ENCODE measurements at places on chromosomes 1 and 21.

- no peak for DNase-seq
Observed at GRCh38 chr1:151327903-151328674, 873 bp upstream of the PI4KB start.

DNA sequence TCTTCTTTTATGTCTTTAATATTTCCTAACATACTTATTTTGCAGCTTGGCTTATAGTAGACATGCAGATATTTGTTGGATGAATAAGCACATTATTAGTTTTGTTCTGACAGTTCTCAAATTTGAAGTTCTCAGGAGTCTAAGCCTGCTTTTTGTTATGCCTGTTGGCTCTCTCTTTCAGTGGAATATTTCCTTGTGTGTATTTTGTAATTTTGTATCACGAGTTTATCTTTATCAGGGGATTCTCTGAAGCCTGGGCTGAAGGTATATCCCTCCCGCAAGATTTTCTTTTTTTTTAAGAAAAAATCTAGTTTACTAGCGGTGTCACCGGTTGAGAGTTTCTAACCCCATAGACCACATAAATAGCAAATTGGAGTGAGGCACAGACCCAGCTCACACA lies 105.9 kb downstream of the RGL1 start:
- no peak for DNase-seq

DNA sequence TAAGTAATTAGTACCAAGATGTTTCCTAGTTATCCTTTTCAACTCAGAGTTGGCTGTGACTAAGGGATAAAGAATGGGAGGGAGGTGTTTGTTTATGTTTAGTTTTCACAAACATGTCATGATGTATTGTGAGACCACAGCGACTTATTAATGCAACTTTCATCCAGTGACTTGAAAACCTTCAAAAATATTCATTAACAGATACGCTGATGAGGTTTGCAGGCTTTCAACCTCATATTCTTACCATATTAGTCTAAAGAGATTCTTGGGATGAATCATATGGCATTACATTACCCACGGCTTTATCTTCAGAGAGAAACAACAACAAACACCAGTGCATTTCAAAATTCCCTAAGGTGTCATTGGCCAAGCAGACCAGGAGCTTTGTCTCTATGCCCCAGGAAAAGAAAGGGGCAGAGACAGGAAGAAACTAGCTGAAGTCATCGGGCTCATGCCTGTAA lies 36.4 kb downstream of the PALMD start:
- DNase-seq = no peak

DNA sequence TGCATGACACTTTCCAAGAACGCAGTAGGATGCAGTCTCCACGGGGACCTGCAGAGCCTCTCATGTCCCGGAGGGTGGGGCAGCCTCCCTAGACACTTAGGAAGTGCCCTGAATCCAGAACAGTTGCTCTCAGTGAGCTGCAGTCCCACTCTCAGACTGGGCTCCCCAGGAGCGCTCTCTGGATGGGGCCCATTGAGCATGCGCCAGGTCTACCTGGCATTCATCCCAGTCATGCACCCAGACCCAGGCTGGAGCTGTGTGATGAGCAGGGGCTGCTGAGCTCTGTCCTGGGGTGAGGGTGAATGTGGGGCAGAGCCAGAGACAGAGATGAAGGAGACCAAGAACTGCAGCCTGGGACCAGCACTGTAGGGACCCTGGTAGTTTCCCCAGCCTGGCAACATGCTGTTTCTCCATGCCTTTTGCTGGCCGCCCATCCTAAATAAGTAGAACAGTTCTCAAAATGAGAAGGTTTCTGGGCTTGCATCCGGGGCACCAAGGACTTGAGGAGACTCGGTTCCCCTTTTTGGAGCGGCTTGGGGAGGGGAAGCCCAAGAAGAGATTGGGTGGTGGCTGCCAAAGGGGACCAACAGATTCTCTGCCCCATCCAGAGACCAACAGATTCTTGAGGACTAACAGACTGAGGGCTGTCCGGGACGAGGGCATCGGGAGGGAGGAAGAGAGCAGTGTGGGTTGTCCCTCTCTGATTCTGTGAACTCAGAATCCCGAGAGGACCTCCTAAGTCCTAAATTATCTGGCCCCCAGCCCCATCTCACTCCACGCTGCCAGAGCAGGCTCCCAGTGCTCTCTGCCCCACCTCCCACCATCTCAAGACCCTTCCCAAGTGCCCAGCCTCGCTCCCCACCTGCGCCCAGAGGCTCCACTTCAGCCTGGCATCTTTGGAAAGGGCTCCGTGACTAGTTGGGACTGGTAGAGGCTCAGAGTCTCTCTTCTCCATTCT lies 1.0 kb upstream of the PGLYRP4 start:
- no peak for DNase-seq

DNA sequence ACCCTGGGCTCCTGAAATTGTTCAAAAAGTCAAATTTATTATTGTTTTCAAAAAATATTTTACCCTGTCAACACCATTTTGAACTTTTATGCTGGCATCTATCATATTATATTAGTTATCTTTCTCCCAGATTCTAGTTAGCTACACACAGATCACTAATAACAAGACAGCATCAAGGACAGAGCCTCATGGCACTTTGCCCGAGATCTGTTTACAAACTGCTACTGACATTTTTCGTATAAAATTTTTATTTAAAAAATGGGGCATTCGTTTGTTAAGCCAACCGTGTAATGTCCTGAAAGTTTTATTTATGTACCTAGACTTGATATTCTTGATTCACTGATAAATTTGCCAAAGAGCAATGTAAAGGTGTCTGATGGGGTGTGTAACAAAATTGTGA lies 78.1 kb downstream of the PLPPR5 start:
- DNase-seq = no peak

DNA sequence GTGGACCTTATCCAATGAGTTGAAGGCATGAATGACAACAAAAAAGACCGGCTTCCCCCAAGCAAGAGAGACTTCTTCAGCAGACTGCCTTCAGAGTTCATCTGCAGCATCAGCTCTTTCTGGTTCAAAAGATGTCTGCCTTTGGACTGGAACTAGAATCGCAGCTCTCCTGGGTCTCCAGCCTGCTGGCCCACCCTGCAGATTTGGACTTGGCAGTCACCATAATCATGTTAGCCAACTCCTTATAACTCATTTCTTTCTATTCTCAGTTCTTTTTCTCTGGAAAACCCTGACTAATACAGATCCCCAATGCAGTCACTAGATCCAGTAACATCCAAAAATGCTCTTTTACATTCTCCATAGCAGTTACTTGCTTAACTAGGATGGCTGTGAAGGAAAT lies 89.2 kb upstream of the MARK1 start:
- no peak for DNase-seq

GRCh38 chr1:11670747-11671146 lies 6.7 kb downstream of the FBXO6 start:
- DNase-seq = no peak

DNA sequence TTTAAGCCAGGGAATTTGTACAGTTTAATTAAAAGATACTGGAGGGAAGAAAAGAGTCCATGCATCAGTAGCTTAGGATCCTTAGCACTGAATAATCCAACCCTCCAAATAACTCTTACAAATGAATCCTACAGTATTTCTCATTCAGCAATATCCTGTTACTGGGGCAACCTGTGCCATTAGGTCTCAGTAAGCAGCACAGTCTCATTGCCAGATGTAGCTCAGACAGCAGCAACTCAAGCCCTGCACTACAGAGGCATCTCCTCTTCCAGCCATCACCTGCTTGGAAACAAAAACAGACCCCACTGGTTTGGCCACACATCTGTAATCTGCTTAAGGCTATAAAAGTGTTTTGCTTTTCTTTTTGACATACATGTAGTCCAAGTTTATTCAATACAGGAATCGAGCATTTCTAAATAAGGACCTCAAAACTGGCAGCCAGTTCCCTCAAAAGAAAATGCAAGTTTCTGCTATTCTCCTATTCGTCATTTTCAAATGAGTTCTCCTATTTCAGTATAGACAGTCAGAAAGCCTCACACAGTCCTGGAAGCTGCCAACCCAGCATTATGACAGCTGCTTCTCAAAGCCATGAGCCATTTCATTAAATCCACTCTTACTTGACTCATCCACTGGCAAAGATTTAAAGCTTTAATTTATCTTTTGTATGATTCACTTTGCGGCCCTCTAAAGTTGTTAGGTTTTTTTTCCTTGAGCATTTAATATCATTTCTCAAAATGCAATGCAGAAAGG lies 129.0 kb downstream of the APP start:
- no peak for DNase-seq

- DNase-seq = no peak
Observed at GRCh38 chr1:40622936-40623629, 42.4 kb downstream of the RIMS3 start.

- no peak for DNase-seq
Observed at GRCh38 chr1:198823626-198824025, 184.8 kb downstream of the PTPRC start.

- DNase-seq = no peak
Observed at GRCh38 chr1:22197644-22198043, 54.7 kb upstream of the WNT4 start.

DNA sequence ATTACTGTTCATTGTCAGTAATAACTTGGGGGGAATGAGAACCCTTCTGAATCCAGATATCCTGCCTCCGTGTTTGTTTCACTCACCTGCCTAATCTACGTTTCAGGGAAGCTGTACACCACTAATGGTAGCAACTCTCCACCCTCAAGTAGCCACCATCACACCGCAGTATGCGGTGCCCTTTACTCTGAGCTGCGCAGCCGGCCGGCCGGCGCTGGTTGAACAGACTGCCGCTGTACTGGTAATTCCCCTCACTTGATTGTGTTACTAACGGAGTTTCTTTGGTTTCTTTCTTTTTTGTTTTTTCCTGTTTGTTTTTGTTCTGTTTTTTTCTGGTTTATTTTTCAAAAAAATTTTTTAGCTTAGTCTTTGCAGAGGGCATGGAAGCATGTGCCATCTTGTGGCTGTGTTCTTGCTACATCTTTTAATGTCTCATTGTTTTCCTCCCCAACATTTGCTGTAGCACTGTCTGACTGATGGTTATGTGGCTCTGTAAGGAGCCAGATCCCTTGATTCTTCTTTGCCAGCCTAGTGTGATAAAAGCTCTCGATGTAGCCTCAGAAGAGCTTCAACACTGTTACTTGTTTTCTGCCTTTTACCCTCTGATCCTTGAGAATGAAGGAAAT lies 15.9 kb upstream of the OLFML3 start:
- no peak for DNase-seq

- DNase-seq = no peak
Observed at GRCh38 chr1:27560268-27561123, 43.4 kb downstream of the AHDC1 start.

DNA sequence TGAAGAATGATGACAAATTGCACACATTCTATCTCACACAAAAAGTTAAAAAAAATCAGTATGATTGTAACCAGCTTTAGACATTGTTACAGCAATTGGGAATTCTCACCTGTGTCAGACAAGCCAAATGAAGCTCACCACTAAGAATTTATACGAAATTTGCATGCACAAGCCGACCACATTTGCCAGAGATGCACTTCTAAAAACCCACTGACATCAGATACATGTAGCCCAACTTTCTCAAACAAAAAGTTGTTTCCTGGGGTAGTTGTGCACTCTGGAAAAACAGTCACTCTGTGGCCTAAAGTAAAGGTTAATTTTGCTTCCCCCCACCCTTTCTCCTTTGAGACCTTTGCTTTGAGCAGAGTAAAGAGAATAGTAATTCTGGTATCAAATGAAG lies 67.9 kb upstream of the IL12RB2 start:
- DNase-seq = no peak

DNA sequence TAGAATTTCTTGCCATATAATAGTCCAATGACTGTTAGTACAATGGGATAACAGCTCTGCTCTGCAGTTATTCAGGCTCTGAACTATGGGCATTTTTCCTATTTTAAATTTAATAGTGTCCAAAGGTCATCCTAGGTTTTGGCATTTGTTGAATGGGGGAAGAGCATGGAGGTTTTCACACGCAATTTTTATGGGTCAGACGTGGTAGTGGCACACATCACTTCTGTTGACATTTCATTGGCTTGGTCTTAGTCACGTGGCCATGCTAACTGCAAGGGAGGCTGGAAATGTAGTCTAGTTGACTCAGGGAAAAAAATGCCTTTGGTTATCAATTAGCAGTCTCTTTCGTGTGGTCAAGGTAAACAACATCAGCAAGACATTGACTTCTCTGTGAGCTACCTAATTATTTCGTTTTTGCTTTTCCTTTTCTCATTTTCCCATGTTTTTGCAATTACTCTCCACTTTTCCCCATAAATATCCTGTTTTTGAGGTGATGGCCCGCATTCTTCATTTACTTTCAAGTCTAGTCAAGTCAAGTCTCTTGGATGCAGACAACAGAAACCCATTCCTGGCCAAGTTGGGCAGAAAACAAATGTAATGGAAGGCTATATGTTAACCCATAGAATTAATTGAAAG lies 82.8 kb downstream of the DYRK1A start:
- DNase-seq = no peak

DNA sequence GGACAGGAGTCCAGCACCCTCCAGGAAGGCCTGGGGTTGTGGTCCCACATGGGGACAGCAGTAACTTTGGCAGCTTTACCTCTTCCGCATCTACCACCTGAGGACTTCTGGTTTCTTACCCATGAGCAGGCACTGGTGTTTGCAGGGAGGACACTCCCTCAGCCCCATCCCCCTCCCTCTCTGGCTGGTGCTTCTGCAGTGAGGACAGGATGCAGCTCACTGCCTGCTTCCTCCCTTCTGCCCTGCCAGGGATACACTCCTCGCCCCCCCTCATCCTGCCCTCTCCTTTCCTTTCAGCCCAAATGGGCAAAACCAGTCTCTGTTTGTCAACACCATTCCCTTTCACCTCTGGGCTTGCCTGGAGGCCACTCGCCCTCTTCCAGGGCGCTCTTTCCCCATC lies 62.4 kb downstream of the KIRREL1 start:
- DNase-seq = no peak

DNA sequence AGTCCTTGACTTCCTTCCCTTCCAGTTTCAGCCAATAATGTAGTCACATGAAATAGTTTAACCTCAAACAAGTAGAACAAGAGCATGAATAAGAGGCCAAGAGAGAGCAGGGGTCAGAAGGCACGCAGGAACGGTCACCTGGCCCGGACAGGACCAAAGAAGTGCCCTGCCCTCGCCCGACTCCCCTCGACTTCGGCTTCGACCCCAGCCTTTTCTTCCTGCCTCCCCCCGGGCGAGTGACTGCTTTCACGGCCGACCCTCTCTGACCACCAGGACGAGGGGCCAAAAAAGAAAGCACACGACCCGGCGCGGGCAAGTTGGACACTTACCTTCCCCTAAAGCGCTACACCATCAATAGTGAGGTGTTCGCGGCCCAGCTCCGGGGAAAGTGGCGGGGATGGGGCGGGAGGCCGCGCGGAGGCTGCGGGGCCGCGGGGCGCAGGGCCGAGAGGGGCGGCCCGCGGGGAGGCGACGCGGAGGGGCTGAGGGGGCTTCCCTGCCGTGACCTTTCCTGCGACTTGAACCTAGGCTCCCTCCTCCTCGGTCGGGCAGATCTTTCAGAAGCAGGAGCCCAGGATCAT lies 519 bp downstream of the RERE start:
- DNase-seq = no peak

Measured in progenitor cell of endocrine pancreas (in vitro differentiated cells).